ENCODE measurements at places on chromosomes 3 and 15.

- DNase-seq, result no peak
These were observed 235.5 kb downstream of the CTNNB1 start for GRCh38 chr3:41434781-41435180.

GRCh38 chr3:128503751-128504532, 10.9 kb upstream of the GATA2 start:
- DNase-seq, result no peak

- DNase-seq, result no peak
These were observed 857.3 kb downstream of the TUSC7 start for GRCh38 chr3:117566926-117567325.

- peak; percentile 76 for DNase-seq
These were observed at the start of the genes EAF1 and METTL6 for GRCh38 chr3:15427182-15427880. Gene EAF1, plus strand, starts transcription at chr3:15427598. Its CDS starts 182 bp downstream, at chr3:15427780. Gene METTL6, minus strand, starts transcription at chr3:15427544. Its CDS starts 1,033 bp downstream, at chr3:15426511.

DNA sequence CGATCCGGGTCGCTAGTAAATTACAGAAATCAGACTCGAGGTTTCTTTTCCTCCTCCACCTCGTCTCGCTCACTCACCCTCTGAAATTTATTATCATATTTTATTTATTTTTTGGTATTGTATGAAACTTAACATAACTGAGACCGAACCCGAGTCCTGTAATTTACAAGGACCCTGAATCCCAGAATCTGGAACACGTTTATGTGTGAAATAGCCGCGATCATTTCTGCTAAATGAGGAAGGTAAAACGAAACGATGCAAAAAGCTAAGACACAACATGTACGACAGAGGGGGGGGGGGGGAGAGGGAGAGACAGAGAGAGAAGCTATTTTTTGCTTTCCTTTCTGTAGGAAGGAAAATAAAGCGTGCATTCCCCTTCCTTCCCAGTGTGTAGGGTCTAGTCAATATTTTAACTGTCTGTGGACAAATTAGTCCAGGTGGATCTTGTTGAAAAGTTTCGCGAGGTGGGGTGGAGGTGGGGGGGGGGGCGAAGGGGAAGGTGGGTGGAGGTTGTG, 1.6 kb downstream of the BBX start:
- no peak for DNase-seq

GRCh38 chr3:47288966-47289910, 6.5 kb downstream of the KLHL18 start:
- DNase-seq, result no peak

GRCh38 chr3:131082871-131083863, 56.5 kb downstream of the NEK11 start:
- no peak for DNase-seq

- no peak for DNase-seq
These were observed 147.2 kb upstream of the SLC2A2 start for GRCh38 chr3:171173736-171174135.

DNA sequence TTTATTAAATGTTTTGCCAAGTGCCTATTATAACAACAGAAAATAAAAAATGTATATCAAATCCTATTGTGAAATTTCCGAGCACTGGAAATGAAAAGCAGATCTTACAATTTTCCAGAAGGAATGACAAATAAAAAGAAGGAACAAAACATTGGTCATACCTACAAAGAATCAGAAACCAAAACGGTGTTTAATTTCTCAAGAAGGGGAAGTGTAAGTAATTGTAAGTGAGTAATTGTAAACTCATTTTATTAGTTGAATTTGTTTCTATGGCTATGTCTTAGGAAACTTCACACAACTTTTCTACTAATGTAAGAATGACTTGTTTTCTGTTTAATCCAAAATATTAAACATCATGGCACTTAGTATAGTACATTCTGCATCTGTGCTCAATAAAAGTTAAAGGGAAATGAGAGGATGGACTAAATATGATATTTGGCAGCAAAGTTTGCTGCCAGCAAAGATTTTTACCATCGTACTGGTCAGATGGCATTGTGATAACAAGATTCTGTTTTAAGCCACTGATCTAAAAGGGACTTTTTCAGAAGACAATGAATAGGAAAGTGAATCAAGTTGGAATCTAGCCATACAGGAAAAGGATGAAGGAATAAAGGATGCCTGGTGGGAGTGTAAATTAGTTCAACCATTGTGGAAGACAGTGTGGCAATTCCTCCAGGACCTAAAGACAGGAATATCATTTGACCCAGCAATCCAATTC, 232.4 kb downstream of the NFKBIZ start:
- no peak for DNase-seq

DNA sequence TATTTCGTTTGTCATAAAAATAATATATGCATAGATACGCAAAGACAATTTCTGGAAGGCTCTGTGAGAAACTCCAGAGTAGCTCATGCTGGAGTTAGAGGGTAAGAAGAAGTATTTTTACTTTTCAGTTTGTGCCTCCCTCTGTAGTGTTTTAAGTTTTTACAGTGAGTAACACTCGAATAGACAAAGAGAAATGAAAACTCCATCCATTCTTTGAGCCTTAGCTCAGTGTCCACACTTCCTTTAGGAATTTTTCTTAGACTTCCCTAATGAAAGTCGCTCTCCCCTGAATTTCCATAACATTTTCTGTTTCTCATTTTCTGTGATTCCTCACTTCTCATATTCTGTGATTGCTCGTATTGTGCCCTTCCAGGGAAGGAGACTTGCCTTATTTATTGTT, 2.1 kb downstream of the BLOC1S6 start:
- DNase-seq, result no peak

DNA sequence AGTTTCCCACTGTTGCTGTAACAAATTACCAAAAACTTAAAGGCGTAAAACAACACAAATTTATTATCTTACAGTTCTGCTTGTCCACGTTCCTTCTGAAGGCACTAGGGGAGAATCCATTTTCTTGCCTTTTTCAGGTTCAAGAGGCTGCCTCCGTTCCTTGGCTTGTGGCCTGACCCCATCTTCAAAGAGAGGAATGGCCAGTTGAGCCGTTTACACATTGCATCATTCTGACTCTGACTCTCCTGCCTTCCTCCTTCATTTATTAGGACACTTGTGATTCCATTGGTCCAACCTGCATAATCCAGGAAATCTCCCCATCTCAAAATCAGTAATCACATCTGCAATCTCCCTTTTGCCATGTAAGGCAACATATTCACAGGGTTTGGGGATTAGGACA, 122.7 kb upstream of the BHLHE40 start:
- no peak for DNase-seq

- DNase-seq, result no peak
These were observed 437.1 kb downstream of the SHQ1 start for GRCh38 chr3:72411126-72411525.

GRCh38 chr3:94225148-94225865, 162.4 kb downstream of the NSUN3 start:
- no peak for DNase-seq

DNA sequence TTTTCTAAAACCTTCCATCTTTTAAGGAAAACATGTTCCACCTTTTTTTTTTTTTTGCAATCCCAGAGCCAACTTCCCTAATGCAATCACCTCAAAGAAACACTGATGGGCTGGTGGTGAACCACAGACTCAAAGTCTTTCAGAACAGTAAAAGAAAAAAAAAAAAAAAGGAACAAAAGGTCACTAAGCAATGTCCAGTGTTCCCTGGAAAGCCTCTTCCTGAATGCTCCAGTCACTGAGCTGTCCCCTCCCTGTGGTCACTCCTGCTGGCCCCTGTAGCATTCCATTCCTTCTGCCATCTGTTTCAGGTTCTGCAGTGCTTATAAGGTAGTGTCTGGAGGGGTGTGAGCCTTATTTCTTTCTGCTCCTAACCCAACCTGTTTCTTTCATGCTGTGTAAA, 53.3 kb downstream of the AAGAB start:
- DNase-seq, result no peak

DNA sequence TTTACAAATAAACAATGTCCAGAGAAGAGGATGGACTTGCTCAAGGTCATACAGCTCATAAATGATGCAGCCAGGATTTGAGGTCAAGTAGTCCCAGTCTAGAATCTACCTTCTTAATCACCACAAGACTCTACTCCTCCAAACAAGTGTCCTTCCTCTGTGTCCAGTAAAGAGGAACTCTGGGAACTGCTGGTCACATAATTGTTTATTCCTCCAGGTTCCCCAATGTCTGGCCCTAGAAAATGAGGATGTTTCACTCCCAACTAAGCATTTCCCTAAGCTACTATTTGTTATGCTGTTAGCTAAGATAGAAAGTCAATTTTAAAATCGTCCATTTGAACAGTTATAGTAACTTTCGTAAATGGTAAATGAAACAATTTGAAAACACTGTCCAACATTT, 192.4 kb downstream of the FHIT start:
- DNase-seq, result no peak

DNA sequence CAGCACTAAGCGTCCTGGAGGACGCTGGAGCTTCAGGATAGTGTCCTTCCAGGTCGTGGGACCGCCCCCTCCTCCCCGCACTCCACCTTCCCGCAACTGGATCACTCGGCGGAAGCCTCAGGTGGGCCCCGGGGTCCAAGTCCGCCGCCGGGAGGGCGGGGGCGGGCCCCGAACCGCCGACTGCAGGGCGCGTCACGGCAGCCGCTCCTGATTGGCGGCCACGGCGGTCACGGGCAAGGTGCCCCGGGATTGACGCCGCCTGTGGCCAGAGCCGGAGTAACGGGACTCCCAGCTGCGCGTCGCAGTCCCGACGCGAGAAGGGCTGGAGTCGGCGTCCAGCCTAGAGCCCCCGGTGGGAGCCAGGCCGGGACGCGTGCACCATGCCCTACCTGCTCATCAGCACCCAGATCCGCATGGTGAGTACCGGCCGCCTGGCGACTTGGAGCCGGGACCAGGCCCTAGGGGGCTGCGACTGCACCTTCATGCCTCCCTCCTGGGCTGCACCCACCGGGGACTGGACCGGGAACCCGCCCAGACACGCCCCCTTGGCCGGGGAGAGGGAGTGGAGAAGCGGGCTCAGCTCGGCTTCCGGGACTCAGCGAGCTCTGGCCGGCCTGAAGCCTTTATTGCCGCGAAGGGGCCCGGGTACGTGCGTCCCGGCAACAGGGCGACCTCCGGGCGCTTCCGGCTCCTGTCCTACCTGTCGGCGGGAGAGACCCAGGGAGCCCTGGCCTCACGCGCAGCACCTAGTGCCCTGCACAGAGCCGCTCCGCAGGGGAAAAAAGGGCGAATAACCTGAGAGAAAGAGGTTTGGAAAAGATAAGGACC, at the start of gene GCHFR:
GCHFR (plus strand) TSS at position 268 of the 828 bp plus-strand sequence; CDS start at position 381, 113 bp downstream.
- peak; percentile 59 for DNase-seq

DNA sequence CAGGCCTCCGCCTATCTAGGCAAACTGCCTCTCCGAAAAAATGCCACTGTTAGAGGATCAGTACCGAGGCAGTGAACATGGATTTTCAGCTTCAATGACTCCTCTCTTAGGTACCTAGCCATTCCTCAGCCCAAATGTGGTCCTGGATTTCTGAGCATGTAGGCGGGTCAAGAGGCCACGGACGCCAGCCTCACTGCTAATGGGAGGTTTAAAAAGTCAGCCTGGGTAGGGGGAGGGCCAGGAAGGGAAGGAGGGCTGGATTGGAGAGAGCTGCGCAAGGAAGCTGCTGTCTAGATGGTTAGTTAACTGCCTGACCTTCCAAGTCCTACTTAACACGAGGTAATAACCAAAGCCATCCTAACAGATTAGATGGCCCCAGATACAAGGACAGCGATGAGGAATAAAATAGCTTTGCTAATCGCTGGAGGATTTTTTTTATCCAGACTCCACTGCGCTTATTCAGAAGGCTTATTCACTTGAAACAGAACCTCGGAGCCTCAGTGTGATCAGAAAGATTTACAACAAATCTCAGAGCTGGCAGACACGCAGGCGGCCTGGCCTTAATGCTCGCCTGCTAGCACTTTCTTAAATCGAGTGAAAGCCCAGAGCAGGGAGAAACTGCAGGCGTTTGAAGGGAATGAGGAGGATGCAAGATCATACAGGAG, 34.3 kb downstream of the TLE3 start:
- no peak for DNase-seq

GRCh38 chr15:41559239-41559782, 299 bp downstream of the TYRO3 start:
- DNase-seq, result no peak

DNA sequence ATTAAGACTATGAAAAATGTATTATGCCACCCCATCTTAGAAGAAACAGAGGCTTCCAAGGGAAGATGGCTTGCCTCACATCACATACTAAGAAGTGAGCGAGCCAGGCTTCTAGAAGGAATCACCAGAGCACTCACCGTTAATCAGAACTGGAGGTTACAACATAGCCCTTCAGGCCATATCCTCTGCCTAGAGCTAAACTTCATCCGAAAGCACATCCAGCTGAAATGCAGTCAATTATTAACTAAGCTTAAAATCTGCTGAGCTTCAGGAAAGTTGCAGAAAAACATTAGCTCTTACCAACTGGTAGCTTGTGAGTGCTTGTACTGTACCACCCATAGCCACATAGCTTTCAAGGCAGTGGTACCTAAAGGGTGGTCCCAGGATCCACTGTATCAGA, 483.2 kb downstream of the TBL1XR1 start:
- DNase-seq, result no peak

DNA sequence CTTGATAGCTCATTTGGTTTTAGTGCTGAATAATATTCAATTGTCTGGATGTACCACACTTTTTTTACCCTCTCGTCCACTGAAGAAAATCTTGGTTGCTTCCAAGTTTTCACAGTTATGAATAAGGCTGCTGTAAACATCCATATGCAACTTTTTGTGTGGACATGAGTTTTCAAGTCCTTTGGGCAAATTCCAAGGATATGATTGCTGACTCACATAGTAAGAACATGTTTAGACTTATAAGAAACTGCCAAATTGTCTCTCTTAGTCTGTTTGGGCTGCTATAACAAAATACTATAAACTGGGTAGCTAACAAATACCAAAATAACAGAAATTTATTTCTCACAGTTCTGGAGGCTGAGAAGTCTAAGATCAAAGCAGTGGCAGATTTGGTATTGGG, 59.5 kb upstream of the TNFSF10 start:
- DNase-seq, result no peak

DNA sequence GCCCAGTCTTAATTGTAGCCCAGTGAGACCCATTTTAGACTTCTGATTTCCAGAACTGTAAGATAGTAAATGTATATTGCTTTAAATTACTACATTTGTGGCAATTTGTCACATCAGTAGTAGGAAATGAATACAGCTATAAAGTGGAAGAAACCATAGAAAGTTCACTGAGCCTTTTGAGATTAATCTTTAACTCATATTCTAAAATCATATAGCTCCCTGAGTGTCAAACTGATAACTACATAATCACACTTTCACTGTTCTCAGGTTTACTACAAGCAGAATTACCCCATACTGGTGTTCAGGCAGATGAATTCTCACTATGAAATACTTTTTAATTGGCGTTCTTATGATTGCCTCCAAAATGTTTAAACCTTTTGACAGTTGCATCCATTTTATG, 42.8 kb downstream of the CNTN4 start:
- no peak for DNase-seq

Data from activated CD4-positive, alpha-beta T cell treated with anti-CD3 and anti-CD28 coated beads for 24 hours (primary cell).